ENCODE measurements at places on chromosomes 2 and 18. TPM values are rescaled to one million over a fixed set of nuclear protein-coding genes. Genes with fewer than 3 reads are reported as not detected.
A peak's percentile ranks its signal among the peaks of the same experiment; 100 is the strongest.

The REG1B gene
- 4.9 TPM for polyA plus RNA-seq

The LONRF2 gene
- 0.75 TPM for polyA plus RNA-seq

The CD28 gene
- polyA plus RNA-seq, result 4.0 TPM

The SKOR2 gene
- polyA plus RNA-seq, result not detected

The PLEK gene
- polyA plus RNA-seq, result 3.3 TPM

The CDH2 gene
- 12.6 TPM for polyA plus RNA-seq

The IGFBP2 gene
- polyA plus RNA-seq, result 1,436 TPM

GRCh38 chr2:36964496-36965058 lies 1.8 kb downstream of the STRN start:
- DNase-seq, result no peak

DNA sequence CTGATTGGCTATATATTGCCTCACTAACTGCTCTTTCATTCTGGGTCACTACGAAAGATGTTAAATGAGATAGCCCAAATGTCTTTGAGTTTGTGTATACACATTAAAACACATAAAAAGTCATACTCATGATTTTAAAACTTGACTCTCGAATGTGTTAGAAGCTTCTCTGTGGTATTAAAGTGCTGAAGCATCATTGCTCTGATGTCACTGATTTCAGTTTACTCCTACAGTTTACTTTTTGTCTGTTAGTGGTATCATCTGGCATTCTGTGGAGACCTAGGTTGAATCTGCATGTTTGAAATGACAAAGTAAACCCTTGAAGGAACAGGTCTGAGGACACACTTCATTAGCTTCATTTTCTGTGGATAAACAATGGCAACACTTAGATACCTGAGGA lies 10.7 kb downstream of the NT5DC4 start:
- DNase-seq, result no peak

DNA sequence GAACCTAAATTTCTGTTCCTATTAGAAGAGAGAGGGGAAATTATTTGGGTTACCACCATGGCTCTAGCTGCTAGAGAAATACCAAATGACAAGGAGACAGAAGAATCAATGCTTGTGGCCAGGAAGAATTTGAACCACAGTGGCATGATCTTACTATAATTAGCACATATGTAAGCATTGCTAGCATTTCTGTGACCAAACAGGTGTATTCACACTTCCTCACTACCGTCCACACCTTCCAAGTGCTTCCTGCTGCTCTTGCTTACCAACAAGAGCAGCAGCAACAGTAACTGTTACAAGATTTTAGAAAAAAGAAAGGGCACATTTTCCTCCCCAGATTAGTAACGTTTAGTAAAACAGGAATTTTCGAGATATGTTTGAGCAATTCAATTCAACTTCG lies 60.5 kb downstream of the CDH7 start:
- no peak for DNase-seq

GRCh38 chr2:85611217-85611704 lies 605 bp downstream of the C2orf68 start:
- no peak for DNase-seq

DNA sequence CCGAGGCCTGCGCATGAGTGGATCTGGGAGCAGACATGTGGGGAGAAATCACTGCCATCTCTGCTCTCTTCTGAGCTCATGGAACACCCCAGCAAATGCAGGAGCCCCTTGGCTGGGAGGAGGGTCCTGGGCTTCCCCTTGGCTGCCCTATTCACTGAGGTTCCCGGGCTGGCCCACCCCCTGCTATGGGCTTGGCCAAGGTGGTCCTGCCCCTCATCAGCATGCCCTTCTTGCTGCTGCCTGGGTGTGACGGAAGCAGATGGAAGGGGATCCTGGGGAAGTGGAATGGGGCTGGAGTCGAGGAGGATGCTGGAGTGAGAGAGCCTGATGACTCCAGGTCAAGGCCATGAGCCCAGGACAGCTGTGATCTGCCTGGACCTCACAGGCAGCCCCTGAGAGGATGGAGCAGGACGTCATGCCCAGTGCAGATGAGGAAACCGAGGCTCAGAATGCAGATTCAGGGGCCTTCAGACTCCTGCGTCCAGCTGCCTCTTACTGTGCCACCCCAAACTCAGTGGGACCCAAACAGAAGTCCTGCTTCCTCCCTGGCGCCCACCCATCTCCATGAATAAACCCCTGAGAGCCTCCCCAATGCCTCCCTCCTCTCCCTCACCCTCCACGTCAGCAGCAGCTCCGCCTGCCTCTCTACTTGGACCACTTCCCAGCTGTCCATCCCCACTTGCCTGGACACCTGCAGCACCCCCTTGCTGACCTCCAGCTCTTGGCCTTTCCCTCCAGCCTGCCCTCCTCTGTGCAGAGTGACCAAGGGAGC lies 4.0 kb downstream of the SNED1 start:
- DNase-seq, result peak; percentile 42

DNA sequence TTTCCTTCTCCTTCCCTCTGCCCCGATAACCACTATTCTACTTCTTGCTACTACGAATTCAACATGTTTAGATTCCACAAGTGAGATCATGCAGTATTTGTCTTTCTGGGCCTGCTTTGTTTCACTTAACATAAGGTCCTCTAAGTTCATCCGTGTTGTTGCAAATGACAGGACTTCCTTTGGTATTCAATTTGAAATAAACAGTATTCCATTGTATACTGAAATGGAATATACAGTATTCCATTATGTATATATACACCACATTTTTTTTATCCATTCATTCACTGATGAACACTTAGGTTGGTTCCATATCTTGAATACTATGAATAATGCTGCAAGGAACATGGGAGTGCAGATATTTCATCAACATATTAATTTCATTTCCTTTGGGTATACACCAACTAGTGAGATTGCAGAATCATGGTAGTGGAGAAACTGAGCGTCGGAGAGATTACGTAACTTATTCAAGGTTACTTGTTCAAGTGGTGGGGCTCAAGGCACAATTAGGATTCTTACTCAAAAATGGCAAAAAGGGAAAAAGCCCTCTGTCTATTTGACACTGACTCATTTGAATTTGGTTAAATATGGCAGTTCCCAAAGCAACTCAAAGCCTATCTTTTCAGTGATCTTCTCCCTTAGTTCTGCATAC lies 85.1 kb downstream of the CHN1 start:
- no peak for DNase-seq

- DNase-seq, result no peak
These were observed 103.9 kb upstream of the XIRP2 start for GRCh38 chr2:166784296-166784946.

GRCh38 chr2:54830546-54830945 lies 107.1 kb downstream of the EML6 start:
- DNase-seq, result no peak

GRCh38 chr2:111930875-111931274 lies 32.5 kb downstream of the MERTK start:
- DNase-seq, result no peak

DNA sequence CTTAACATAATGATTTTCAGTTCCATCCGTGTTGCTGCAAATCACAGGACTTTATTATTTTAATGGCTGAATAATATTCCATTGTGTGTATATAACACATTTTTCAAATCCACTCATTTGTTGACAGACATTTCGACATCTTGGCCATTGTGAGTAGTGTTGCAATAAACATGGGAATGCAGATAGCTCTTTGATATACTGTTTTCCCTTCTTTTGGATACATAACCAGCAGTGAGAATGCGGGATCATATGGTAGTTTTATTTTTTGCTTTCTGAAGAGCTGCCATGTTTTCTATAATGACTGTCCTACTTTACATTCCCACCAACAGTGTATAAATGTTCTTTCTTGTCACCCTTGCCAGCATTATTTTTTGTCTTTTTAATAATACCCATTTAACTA lies 420.3 kb upstream of the CHAC2 start:
- no peak for DNase-seq

- DNase-seq, result no peak
These were observed 9.5 kb upstream of the MCM6 start for GRCh38 chr2:135885709-135886108.

DNA sequence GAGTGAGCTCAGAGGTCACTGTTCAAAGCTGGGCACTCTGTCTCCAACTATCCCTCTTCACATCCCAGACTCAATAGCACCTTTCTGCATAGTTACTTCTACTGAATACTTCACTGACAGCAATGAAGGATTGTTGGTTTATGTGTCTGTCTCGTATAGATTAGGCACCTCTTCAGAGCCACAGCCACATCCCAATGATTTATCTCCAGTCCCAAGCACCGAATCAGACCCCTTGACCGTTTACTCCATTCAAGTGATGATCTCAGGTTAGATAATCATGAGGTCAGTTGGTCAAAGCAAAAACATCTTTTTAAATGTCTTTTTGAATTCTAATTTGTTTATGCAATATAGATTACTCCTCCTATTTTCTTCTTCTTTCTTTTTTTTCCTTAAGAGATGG lies 14.7 kb downstream of the NEDD4L start:
- no peak for DNase-seq

DNA sequence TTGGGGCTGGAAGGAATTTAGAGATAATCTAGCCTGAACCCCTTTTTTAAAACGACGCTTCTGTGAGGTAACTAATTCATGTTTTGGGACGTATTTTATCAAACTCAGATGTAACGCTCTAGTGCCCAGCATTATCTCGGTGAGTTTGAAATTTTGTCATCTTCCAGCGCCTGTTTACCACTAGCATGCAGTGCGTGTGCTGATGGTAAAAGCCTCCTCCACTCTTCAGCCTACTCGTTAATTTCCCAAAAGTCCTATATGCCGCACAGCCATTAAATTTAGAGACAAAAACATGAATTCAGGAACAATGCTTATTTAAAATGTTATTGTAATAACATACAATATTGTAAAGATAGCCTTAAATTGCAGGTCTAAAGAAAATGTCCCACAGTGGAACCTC lies 2.8 kb downstream of the ZCCHC2 start:
- no peak for DNase-seq

- DNase-seq, result no peak
These were observed 99.1 kb upstream of the ZNF397 start for GRCh38 chr18:35141567-35142274.

- DNase-seq, result no peak
These were observed at the start of gene AGXT for GRCh38 chr2:240868286-240869108. AGXT (plus strand) TSS chr2:240868824; CDS start chr2:240868866, 42 bp downstream.

DNA sequence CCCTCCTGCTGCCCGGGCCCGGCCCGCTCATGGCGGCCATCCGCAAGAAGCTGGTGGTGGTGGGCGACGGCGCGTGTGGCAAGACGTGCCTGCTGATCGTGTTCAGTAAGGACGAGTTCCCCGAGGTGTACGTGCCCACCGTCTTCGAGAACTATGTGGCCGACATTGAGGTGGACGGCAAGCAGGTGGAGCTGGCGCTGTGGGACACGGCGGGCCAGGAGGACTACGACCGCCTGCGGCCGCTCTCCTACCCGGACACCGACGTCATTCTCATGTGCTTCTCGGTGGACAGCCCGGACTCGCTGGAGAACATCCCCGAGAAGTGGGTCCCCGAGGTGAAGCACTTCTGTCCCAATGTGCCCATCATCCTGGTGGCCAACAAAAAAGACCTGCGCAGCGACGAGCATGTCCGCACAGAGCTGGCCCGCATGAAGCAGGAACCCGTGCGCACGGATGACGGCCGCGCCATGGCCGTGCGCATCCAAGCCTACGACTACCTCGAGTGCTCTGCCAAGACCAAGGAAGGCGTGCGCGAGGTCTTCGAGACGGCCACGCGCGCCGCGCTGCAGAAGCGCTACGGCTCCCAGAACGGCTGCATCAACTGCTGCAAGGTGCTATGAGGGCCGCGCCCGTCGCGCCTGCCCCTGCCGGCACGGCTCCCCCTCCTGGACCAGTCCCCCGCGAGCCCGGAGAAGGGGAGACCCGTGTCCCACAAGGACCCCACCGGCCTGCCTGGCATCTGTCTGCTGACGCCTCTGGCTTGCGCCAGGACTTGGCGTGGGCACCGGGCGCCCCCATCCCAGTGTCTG lies 767 bp downstream of the RHOB start:
- DNase-seq, result peak; percentile 77

DNA sequence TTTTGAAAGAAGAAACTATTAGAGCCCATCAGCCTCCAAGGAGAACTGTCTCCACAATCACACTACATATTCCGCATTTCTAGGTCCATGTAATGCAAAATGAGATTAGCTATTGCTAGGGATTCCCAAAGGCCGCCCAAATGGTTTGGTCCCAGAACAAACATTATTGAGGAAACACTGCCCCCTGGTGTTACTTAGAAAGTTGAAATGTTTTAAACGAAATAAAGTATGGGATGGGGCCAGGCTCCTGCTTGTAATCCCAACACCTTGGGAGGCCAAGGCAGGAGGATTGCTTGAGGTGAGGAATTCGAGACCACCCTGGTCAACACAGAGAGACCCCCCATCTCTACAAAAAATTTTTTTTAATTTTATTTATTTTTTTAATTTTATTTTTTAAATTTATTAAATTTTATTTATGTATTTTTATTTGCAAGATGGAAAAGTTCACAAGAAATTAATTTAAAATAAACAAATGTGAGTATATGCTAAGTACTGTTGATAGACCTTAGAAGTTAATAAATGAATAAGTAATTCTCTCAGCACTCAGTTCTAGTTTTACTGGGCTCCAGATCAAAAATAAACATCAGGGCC lies 5.5 kb downstream of the NHEJ1 start:
- no peak for DNase-seq

- DNase-seq, result peak; percentile 16
These were observed 12.7 kb upstream of the CDH19 start for GRCh38 chr18:66616523-66616983.

DNA sequence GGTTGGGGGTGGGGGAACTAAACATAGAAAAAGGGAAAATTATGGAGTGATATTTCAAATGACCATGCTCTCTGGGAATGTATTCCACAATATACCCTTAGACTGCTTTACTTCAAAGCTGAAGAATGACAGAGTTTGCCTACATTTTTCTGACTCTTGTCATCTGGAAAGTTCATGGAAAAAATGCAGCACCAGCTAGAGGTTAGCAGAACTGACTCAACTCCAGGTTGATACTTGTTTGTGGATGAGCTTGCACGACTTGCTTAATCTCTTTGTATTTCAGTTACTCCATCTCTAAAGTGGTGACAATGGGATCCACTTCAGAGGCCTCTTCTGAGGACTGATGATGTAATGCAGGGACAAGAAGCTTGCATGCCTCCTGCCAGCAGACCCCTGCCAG lies 824.0 kb upstream of the ID2 start:
- DNase-seq, result no peak

- DNase-seq, result no peak
These were observed 216.3 kb downstream of the ANAPC1 start for GRCh38 chr2:111667542-111668273.

- DNase-seq, result peak; percentile 31
These were observed 5.0 kb downstream of the ARID5A start for GRCh38 chr2:96541398-96542152.

DNA sequence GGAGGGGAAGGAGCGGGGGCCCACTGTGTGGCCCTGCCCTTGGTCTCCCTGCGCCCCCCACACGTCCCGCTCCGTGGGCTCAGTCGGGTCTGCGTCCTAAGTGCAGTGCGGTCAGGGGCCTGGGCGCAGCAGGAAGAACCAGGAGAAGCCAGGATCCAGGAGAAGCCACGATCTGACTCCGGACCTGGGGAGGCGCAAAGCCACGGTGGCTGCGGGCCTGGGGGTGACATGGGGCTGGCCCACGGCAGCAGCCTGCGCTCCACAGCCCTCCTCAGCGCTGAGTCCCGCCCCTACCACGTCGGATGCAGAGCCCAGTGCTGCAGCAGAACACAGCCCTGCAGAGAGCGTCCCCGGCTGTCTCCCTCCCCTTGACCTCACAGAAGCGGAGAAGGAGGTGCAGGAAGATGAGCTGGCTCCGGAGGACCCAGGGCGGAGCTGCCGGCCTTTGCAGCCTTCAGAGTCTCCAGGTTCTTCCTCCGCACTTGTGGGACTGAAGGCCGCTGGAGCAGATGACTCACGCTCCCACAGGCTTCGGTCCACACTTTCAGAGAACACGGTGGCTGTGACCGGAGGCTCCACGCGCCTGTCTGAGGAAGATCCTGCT lies 589.2 kb upstream of the SALL3 start:
- DNase-seq, result no peak

GRCh38 chr2:207499114-207499513 lies 30.6 kb upstream of the CREB1 start:
- DNase-seq, result no peak
